Heart left ventricle (tissue), 16 donors: ENCODE measurements at places on chromosomes 4 and X. TPM values are rescaled to one million over a fixed set of nuclear protein-coding genes. Genes with fewer than 3 reads are reported as not detected.

MAGEC3 gene
- not detected for total RNA-seq

MSX1 gene
- 4.6 TPM for total RNA-seq

FAT4 gene
- 6.9 TPM for total RNA-seq

- H3K27ac ChIP-seq = no peak overlapping the region
- H3K4me1 ChIP-seq = no peaks in the 10 kb centered on the region
- H3K27me3 ChIP-seq = no peaks in the 10 kb centered on the region
- H3K4me3 ChIP-seq = no peak overlapping the region
- H3K36me3 ChIP-seq = peaks cover under 1% of the 10 kb centered on the region
These were observed 27.2 kb downstream of the ANTXR2 start for GRCh38 chr4:80045786-80046185.

SH3RF1 gene
- 13.5 TPM for total RNA-seq

DNA sequence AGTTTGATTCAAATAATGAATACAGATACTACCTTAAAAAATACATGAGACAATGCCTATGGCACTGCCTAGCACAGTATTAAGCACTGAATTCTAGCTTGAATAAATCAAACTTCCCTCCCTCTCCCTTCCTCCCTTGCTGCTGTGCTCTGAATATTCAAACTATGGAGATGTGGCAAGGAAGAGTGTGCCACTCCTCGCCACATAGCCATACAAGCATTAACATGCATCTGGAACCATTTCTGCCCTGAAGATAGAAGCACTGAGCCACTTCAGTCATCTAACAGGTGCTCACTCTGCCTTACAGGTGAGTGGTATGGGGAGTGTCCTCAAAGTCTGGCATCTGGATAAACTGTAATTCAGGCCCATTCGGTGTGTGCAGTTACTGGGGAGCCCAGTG, 276.9 kb downstream of the ARHGAP24 start:
- H3K4me1 ChIP-seq = peaks cover 7% of the 10 kb centered on the region
- no peak overlapping the region for H3K4me3 ChIP-seq
- no peaks in the 10 kb centered on the region for H3K36me3 ChIP-seq
- H3K27me3 ChIP-seq = no peaks in the 10 kb centered on the region
- DNase-seq = no peak
- H3K27ac ChIP-seq = no peak overlapping the region

GRCh38 chr4:30863021-30863420, 142.9 kb downstream of the PCDH7 start:
- no peaks in the 10 kb centered on the region for H3K4me1 ChIP-seq
- H3K4me3 ChIP-seq = no peak overlapping the region
- H3K27me3 ChIP-seq = no peaks in the 10 kb centered on the region
- H3K36me3 ChIP-seq = no peaks in the 10 kb centered on the region
- H3K27ac ChIP-seq = no peak overlapping the region

HGFAC gene
- not detected for total RNA-seq

- no peaks in the 10 kb centered on the region for H3K27me3 ChIP-seq
- H3K4me1 ChIP-seq = no peaks in the 10 kb centered on the region
These were observed 506.1 kb downstream of the RPA4 start for GRCh38 chrX:97389761-97390192.
